ENCODE measurements at places on chromosomes 5 and 9.

DNA sequence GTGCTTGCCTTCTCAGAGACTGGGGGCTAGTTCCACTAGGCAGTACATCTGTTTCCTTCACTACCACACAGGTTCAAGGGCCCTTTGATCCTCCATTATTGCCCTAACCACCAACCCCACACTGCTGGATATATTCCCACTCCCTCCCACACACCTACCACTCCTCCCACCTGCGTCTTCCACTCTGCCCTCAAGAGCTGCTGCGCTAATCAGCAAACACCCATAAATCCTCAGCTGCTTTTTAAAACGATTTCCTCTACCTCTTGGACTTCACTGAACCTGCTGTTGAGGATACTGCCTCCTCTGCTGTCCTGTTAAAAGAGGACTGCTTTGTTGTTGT is 120.9 kb downstream of the MAPKAP1 start:
- DNase-seq = no peak

- no peak for DNase-seq
These were observed at the start of gene PCDHB9 for GRCh38 chr5:141186897-141187512. TSS of gene PCDHB9 (plus strand) at chr5:141187161. CDS start at chr5:141187319, 158 bp downstream.

GRCh38 chr5:150624334-150625163 is 15.9 kb upstream of the SYNPO start:
- no peak for DNase-seq

GRCh38 chr5:172090976-172091547 is 84.6 kb upstream of the FBXW11 start:
- DNase-seq = no peak

- no peak for DNase-seq
These were observed 50.8 kb downstream of the ALDH7A1 start for GRCh38 chr5:126544087-126544740.

- DNase-seq = no peak
These were observed 6.3 kb downstream of the PTGER4 start for GRCh38 chr5:40685976-40686486.

GRCh38 chr9:31587146-31587545 is 797.3 kb upstream of the ACO1 start:
- no peak for DNase-seq
